ENCODE measurements at places on chromosomes 5 and 9.

- DNase-seq = no peak
These were observed 12.0 kb upstream of the ELOVL7 start for GRCh38 chr5:60856066-60856465.

DNA sequence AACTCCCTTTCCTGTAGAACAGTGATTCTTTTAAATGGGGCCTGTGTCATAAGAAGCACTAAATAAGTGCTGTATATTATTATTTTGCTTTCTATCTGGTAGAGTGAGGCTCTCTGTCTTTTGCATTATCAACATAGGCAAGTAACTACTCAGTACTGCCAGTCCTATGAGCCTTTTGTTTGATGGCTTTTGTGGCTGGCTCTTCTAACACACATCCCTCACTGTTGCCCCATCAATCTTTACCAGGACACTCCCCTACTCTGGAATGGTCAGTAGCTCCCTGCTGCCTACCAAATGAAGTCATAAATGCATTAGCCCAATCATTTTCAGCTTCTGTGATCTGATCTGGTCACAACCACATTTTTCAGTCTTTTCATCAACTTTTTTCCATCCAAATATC, 137.6 kb downstream of the INSYN2B start:
- no peak for DNase-seq

- no peak for DNase-seq
These were observed 468.9 kb downstream of the ACTL7B start for GRCh38 chr9:108386859-108387384.

DNA sequence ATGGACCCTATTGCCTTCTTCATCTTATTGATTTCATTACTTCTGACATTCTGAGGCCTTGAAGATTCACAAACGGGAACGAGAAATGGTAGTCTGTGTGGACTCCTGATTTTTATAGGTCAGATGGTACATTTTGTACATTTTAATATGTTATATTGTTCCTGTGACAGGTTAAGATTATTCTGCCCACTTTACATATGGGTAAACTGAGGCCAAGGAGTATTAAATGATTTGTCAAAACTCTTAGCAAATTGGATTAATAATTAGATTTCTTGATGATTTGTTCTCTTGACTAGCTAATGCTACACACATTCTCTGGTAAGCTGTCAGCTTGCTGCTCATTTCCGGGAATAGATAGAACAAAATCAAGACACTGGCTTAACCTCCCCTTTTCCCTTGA, 1.9 kb downstream of the FAM53C start:
- DNase-seq = no peak

- DNase-seq = no peak
These were observed 10.6 kb downstream of the AFAP1L1 start for GRCh38 chr5:149282027-149282965.

DNA sequence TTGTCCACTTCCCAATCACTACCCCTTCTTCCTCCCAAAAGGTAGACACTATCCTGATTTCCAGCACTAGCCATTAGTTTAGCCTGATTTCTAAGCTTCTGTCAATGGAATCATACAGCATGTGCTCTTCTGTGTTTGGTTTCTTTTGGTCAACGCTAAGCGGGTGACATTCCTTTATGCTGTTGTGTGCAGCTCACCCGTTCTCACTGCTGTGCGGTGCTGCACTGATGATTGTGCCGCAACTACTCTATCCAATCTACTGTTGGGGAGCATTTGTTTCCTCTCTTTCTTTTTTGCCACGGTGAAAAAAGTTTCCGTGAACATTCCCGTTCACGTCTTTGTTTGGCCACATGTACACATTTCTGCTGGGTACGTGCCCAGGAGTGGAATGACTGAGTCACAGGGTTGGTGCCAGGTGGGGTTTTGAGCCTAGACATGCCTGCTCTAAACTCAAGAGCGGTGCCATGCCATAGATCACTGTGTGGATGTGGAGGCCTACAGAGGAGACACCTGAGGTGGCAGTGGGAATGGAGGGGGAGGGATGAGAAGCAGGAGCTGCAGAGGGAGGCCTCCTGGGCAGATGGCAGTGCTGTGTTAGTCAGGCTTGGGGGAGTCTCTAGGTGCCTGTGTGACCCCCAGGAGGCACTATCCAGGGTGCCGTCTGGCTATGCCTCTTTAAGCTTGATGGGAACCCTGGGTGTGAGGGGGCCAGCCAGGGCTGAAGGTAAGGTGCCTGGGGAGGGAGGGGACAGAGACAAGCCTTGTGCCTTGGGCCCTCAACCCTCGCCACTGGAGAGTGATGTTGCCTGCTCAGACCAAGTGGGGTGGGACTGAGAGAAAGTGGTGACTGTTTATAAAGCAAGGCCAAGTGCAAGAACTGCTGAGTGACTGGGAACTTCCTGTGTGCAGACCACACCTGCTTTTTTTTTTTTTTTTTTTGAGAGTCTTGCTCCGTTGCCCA, 11.4 kb upstream of the ANKRD33B start:
- DNase-seq = no peak

- no peak for DNase-seq
These were observed 128.7 kb downstream of the ATG10 start for GRCh38 chr5:82100303-82101077.

DNA sequence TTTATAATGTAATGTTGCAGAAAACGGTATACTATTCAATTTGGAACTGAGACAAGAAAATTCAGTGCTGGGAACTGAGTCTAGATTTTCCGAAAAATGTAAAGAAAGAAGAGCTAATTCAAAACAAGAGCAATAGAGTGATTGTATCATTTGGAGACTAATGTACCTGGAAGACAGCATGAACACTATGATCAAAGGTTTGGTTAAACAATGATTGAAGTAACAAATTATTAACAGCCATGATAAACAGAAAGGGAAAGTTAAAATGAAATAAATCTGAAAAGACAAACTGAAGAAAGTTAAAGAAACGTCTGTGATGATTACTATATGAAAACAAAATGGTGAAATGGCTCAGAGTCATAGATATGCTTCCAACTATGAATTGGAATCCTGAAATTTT, 300.6 kb upstream of the MPDZ start:
- DNase-seq = no peak

DNA sequence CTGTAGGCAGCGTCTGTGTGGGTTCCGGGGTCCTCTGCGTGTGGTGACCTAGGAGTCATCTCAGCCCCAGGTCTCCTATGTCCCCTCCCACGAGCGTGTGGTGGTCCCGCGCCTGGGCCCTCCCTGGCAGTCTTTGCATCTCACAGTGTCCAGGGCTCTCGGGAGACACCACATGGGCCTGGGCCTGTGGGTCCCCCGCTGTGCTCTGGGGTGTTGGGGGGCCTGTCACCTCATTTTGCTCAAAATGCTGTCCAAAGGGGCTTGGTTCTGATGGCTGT, 27.1 kb downstream of the CEP72 start:
- peak; percentile 14 for DNase-seq

GRCh38 chr9:137984005-137984404, 106.4 kb downstream of the CACNA1B start:
- DNase-seq = no peak
